Smooth muscle cell of the coronary artery (primary cell): ENCODE measurements at places on chromosomes 6 and 20. TPM values are rescaled to one million over a fixed set of nuclear protein-coding genes. Genes with fewer than 3 reads are reported as not detected.

The PGBD1 gene
- total RNA-seq: 1.9 and 4.3 TPM in 2 replicates

The MLN gene
- not detected in 2 replicates for total RNA-seq

The HDGFL1 gene
- total RNA-seq: not detected in 2 replicates

The SLC17A3 gene
- not detected in 2 replicates for total RNA-seq

The C6orf136 gene
- total RNA-seq: 2.5 and 2.7 TPM in 2 replicates

The ERVFRD-1 gene
- total RNA-seq: not detected in 2 replicates

The SLC22A1 gene
- total RNA-seq: 0.53 and 0.70 TPM in 2 replicates

The RSPH9 gene
- 0.45 and 0.94 TPM in 2 replicates for total RNA-seq

The PPP1R14C gene
- 0.90 and 3.2 TPM in 2 replicates for total RNA-seq

The ZC2HC1B gene
- not detected in 2 replicates for total RNA-seq

The GPR6 gene
- not detected in 2 replicates for total RNA-seq

The MLIP gene
- not detected in 2 replicates for total RNA-seq

The CAGE1 gene
- 0.08 and 0.12 TPM in 2 replicates for total RNA-seq

The MYCT1 gene
- total RNA-seq: 0.47 and 9.5 TPM in 2 replicates

The MTFR2 gene
- 0.23 and 1.1 TPM in 2 replicates for total RNA-seq

The PRL gene
- total RNA-seq: not detected in 2 replicates

The LAMA4 gene
- 68.1 and 651 TPM in 2 replicates for total RNA-seq

The DEFB132 gene
- total RNA-seq: not detected in 2 replicates

The SLX4IP gene
- 2.5 and 2.6 TPM in 2 replicates for total RNA-seq

The ZFP57 gene
- 0.82 TPM in 1 of 2 replicates, not detected in the other for total RNA-seq

The BCAS4 gene
- total RNA-seq: 2.8 and 22.5 TPM in 2 replicates

The WFDC10B gene
- total RNA-seq: not detected in 2 replicates

The GLP1R gene
- total RNA-seq: not detected in 2 replicates

The LY6G6C gene
- not detected in 2 replicates for total RNA-seq

The PEDS1 gene
- total RNA-seq: 12.6 and 13.4 TPM in 2 replicates

The MCCD1 gene
- total RNA-seq: not detected in 2 replicates

The CLPSL2 gene
- total RNA-seq: not detected in 2 replicates

The TNFRSF6B gene
- 0.68 and 7.8 TPM in 2 replicates for total RNA-seq

The HLA-DRB1 gene
- total RNA-seq: 0.12 TPM in 1 of 2 replicates, not detected in the other

The HTR1E gene
- not detected in 2 replicates for total RNA-seq

The ABT1 gene
- total RNA-seq: 10.5 and 14.0 TPM in 2 replicates

The RIOK1 gene
- 18.1 and 23.8 TPM in 2 replicates for total RNA-seq

The SOBP gene
- total RNA-seq: 1.4 and 2.2 TPM in 2 replicates

The IMPG1 gene
- total RNA-seq: under 0.01 TPM in 1 of 2 replicates, not detected in the other

The HELZ2 gene
- 21.7 and 37.2 TPM in 2 replicates for total RNA-seq

The TENT5A gene
- total RNA-seq: 19.1 and 42.2 TPM in 2 replicates

The ADAM33 gene
- 0.30 and 48.6 TPM in 2 replicates for total RNA-seq

The EYS gene
- total RNA-seq: under 0.01 TPM in 1 of 2 replicates, not detected in the other

The PDYN gene
- not detected in 2 replicates for total RNA-seq

The TXLNB gene
- total RNA-seq: 0.15 and 0.23 TPM in 2 replicates

The VSX1 gene
- total RNA-seq: not detected in 2 replicates

The MMP24 gene
- total RNA-seq: 0.23 and 0.38 TPM in 2 replicates

The PPIL6 gene
- total RNA-seq: 2.1 and 2.2 TPM in 2 replicates

The SCUBE3 gene
- 1.4 and 2.3 TPM in 2 replicates for total RNA-seq
